Activated T-helper 2 cell treated with anti-CD3 and anti-CD28 coated beads, Interferon-gamma antibody, Interleukin-2, Interleukin-4, amounts not matched to agents 10 μg/mL and 5 μg/mL and 100 μg/mL, durations not matched to agents 14 hours and 24 hours and 36 hours (primary cell): ENCODE measurements at places on chromosomes 6 and 20.

DNA sequence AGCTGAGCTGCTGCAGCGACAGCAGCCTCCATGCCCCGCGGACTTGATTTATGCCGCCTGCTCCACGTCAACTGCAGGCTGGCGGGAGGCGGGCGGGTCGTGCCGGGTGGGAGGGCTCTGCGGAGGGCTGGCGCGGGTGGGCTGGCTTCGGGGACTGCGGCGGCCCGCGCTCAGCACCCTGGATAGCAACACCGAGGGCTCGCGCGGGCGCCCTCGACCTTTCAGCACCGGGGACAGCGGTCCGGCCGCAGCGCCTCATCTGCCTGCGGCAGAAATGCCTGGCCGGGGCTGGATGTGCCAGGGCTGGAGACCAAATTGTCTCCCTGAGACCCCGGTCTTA, 792 bp downstream of the SNAP25 start:
- no peak overlapping the region for H3K27ac ChIP-seq
- DNase-seq: peak; percentile 69
- peaks cover 33% of the 10 kb centered on the region for H3K4me1 ChIP-seq
- peaks cover 5% of the 10 kb centered on the region for H3K27me3 ChIP-seq

- H3K4me3 ChIP-seq: no peak overlapping the region
- no peaks in the 10 kb centered on the region for H3K27me3 ChIP-seq
- H3K36me3 ChIP-seq: peaks cover 44% of the 10 kb centered on the region
- peak; percentile 52 for DNase-seq
Measured at GRCh38 chr6:37483917-37484785, 15.5 kb downstream of the CCDC167 start.

DNA sequence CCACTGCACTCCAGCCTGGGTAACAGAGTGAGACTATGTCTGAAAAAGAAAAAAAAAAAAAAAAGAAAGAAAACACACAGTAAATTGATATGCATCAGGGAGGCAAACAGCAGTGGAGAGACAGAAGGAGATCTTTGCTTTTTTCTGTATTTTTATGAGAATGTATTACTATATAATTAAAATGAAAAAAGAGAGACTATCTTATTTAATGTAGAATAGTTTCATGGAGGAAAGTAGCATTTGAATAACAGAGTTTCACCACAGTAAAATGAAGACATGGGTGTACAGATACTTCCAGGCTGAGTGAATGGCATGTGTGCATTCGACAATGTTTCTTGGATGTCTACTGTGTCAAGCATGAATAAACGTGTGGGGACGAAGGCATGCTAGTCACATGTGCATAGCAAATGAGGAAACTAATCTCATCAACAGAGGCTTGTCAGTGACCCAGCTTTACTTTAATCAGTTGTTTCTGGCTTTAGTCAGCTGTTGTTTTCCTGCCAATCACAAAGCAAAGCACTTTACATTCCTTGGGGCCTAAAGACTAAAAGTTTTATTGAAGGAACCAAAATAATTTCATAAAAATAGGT, 55.5 kb upstream of the ARMH2 start:
- DNase-seq: no peak
- peaks cover 35% of the 10 kb centered on the region for H3K4me1 ChIP-seq
- H3K36me3 ChIP-seq: peaks cover 56% of the 10 kb centered on the region
- H3K27me3 ChIP-seq: no peaks in the 10 kb centered on the region
- no peak overlapping the region for H3K27ac ChIP-seq

DNA sequence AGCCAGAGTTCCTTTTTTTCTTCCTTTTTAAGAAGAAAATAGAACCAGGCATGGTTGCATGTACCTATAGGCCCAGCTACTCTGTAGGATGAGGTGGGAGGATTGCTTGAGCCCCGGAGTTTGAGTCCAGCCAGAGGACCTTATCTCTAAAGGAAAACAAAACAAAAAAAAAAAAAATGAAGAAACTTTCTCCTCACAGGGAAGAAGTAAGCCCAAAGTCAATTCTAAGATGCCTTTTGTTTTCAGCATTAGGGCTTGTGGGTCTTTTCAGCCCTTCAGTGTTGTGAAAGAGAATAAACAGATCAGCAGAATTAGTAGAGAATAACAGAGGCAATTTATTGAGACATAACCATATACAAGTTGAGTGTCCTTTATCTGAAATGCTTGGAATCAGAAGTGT, 26.8 kb downstream of the ZNF451 start:
- no peak for DNase-seq
- H3K4me3 ChIP-seq: no peak overlapping the region
- H3K4me1 ChIP-seq: peaks cover 4% of the 10 kb centered on the region
- no peaks in the 10 kb centered on the region for H3K27me3 ChIP-seq
- H3K36me3 ChIP-seq: peaks cover 51% of the 10 kb centered on the region
- no peak overlapping the region for H3K27ac ChIP-seq

GRCh38 chr6:157267109-157267611, 56.2 kb downstream of the TMEM242 start:
- H3K27me3 ChIP-seq: peaks cover 2% of the 10 kb centered on the region
- H3K4me3 ChIP-seq: no peak overlapping the region
- H3K27ac ChIP-seq: no peak overlapping the region
- H3K36me3 ChIP-seq: no peaks in the 10 kb centered on the region

GRCh38 chr20:32626859-32627636, 41.9 kb upstream of the NOL4L start:
- no peaks in the 10 kb centered on the region for H3K4me1 ChIP-seq
- no peak overlapping the region for H3K27ac ChIP-seq
- H3K27me3 ChIP-seq: no peaks in the 10 kb centered on the region
